ENCODE measurements at places on chromosomes 5 and 9.

DNA sequence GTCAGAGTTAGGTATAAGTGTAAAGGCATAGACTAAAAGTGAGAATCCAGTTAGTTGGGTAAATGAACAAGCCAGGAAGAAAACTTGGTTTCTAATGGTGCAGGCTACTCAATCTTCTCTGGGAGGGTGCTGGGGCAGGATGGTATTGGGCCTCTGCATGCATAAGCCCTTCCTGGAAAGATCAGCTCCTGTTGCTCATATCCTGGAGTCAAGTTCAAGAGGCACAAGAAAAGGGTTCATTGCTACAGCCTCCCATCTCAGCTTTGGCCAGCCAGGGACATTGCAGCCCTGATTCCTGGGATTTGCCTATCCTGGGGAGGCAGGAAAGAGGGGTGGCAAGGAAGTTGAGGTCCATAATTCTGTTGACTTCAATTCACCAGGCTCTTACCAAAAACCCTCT lies 40.7 kb upstream of the ATP6V1G1 start:
- DNase-seq: no peak

DNA sequence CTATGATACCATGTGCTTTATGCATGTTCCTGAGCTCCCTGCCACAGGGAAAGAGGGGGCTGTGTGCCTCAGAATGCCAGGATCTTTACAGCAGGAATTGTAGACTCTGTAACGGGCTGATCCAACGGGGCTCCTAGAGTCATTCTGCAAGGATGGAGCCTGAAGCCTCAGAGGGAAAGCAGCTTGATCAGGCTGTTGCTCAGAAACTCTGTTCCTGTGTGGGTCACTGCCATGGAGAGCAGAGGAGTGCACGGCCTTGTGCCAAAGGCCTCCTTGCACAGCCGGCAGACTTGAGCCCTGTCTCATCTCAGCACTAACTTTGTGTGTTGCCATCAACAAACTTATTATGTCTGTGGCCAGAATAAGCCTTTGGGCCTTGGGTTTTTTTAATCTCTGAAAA lies 51.8 kb downstream of the AMBP start:
- no peak for DNase-seq

- DNase-seq: no peak
Observed at GRCh38 chr9:122642226-122642625, 15.2 kb downstream of the OR1B1 start.

- DNase-seq: no peak
Observed at GRCh38 chr9:76438841-76439588, 20.0 kb upstream of the GCNT1 start.

GRCh38 chr5:34655354-34655991 lies 655 bp upstream of the RAI14 start:
- DNase-seq: peak; percentile 77

DNA sequence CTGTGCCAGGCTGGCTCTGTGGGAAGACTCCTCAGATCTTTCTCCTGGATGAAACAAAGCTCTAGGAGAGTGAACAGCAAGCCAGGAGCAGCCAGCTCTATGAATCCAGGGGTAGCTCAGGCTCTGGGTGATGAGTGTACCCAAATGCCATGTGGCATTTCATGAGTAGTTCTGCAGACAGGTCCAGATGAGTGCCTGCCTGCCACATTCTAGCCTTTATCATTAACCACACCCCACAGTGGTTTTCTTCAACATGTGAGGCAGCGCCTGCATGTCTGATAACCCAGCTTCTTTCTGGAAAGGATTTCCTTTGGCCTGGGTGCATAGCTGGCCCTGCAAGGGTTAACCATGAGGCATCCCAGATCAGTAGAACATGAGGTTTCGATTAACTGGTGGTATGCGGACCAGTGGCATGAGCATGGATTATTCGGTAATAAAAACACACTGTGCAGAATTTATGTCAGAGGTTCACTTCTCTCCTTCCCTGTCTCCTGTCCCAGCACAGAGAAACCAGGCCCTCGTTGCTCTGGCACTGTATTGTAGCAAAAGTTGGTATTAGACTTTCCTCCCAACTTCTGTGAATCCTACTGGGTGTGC lies 381.9 kb upstream of the ZNF462 start:
- DNase-seq: no peak

GRCh38 chr9:134411440-134412297 lies 85.4 kb downstream of the RXRA start:
- no peak for DNase-seq

- DNase-seq: no peak
Observed at GRCh38 chr5:36854402-36855140, 22.0 kb upstream of the NIPBL start.

DNA sequence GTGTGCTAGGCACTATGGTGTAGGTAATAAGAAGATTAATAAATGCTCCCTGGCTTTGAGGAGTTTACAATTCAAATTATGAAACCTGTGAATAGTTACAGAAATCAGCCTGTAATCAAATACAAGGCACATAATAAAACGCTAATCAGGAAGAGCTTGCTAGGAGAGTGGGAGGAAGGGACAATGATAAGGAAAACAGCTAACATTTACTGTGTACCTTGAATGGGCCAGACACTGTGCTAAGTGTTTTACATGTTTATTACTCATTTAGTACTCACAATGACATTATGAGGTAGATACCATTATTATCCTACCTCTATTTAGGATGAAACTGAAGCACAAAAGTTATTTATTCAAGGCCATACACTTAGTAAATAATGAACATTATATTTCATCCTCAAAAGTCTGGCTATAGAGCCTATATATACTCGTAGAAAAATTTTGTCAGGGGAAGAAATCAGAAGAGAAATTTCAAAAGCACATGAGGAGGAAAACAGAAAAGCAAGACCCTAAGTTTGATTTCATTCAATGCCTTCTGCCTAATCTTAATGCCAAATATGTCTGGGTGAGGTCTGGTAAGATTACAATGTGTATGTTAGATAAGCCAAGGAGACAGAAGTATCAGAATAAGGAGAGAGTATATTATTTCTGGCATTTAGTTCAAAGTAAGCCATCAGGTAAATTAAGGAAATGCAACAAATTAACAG lies 35.9 kb downstream of the AFF4 start:
- no peak for DNase-seq

GRCh38 chr5:104815212-104815611 lies 1252.6 kb upstream of the NUDT12 start:
- no peak for DNase-seq

DNA sequence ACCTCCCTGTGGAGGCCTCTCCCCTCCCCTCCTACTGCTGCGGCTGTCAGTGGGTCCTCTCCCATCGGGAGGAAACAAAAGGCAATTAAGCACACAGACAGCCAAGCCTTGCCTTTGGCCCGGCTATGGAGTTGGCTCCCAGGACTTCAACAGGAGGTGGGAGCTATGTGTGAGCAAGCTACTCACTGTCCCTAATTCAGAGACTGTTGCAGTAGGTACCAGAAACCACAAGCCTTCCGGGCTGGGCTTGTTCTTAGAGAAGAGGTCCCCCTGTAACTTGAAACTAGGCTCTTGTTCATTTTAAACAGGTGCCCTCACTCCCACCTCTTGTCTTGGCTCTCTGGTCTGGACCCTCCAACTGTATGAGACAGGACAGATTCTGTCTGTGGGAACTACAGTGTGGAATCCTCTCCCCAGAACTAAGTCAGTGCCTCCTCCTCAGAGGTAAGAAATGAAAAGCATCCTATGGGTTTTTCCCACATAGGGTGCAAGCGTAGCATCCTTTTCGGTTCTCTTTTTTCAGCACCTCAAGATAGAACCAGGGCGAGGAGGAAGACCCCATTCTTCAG lies 561.1 kb downstream of the EBF1 start:
- no peak for DNase-seq

DNA sequence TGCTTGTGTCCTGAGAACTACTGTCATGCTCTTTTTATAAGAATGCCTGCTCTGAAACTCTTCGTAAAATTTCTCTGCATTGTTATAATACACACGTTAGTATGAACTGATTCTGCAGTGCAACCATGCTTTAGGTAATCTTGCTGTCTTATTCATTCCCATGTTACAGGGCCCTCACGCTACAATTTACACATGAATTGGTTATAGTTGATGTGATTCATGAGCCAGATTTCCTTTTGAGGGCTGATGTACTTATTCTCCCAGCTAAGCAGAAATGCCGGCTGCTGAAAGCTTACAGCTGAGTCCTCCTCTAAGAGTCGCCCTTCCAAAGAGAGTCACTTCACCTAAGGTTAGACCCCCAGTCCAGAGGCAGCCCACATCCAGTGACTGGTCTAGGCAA lies 233.5 kb upstream of the PCSK5 start:
- no peak for DNase-seq

Measured in DMS53 (cell line).